ENCODE measurements at places on chromosomes 3 and 15.

- no peak for DNase-seq
Observed at GRCh38 chr3:141905129-141905528, 28.7 kb downstream of the ATP1B3 start.

DNA sequence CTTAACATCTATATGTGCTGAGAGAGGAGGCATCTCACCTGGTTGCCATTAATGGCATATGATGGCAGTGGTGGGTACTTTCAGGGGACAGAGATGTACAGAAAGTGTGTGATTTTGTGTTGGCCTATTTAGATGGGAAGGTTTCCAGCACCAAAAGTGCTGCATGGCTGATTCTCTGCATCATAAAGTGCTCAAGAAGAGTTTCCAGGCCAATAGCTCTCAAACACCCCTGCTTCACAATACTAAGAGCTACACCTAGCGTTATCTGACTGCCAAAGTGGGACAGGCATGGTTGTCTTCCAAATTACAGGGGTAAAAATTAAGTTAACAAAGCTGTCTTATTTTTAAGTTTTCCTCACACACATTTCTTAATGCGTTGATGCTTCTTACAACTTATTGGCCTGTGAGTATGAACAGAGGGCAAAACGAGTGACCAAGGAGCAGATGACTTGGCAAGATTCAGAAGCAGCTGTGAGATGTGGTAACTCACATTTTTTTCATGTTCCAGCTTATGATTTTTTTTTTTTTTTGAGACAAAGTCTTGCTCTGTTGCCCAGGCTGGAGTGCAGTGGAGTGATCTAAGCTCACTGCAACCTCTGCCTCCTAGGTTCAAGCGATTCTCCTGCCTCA lies 41.4 kb upstream of the VEPH1 start:
- DNase-seq, result no peak

- no peak for DNase-seq
Observed at GRCh38 chr15:66725464-66725785, 23.4 kb downstream of the SMAD6 start.

DNA sequence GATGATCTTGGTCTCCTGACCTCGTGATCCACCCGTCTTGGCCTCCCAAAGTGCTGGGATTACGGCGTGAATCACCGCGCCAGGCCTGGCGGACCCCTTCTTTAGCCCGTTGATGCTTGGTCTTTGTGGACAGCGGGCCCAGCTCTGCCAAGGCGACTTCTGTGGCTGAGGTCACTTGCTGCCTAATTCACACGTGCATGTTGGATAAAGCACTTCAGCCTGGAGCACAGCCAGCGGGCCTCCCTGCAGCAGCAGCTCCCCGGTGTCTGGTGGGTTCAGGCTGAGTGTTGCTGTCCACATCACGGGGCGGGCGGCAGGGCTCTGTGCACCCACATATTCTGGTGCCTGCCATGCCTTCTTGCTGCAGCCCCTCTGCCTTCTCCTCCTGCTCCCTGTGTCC lies 88.4 kb downstream of the DGKG start:
- no peak for DNase-seq

DNA sequence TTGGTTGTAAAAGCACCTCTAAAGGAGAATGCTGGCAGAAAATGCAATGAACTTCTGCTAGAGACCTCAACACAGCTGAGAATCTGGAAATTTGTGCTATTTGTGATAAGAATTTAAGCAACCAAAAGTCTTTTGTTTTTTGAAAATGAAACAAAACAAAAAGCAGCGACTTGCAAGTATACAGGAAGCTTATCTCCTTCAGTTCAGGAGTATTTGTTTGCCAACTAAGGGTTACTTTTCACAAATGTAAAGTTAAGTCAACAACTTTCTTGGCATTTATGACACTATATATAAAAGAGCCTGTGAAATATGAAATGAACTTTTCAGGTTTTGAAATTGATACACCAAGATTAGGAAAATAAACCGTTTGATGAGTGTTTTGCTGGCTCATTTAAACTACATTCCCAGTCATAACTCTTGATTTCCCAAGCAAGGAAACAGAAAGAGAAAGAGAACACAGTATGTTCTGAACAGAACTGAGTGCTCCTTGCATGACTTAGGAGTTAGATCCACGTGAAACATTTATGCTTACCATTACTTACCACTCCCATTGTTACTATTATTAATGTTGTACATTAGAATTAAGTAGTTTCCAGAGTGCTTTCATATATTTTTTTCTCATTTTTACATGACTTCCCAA lies 92.3 kb upstream of the COL8A1 start:
- no peak for DNase-seq

DNA sequence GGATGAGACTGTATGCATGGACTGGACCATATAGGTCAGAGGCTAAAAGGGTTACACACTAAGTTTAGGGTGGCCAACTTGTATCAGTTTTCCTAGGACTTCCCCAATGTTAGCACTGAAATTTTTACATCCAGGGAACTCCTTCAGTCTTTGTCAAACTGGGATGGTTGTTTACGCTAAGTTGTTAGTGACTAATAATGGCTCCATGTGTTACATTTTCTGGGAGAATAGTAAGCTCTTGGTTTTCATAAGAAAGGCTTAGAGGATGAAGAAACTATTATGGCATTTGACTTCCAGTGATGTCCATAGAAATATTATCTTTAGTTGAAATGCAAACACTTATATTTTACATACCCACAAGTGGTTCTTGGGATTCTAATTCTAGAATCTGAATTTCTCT lies 57.9 kb upstream of the ST3GAL6 start:
- no peak for DNase-seq

DNA sequence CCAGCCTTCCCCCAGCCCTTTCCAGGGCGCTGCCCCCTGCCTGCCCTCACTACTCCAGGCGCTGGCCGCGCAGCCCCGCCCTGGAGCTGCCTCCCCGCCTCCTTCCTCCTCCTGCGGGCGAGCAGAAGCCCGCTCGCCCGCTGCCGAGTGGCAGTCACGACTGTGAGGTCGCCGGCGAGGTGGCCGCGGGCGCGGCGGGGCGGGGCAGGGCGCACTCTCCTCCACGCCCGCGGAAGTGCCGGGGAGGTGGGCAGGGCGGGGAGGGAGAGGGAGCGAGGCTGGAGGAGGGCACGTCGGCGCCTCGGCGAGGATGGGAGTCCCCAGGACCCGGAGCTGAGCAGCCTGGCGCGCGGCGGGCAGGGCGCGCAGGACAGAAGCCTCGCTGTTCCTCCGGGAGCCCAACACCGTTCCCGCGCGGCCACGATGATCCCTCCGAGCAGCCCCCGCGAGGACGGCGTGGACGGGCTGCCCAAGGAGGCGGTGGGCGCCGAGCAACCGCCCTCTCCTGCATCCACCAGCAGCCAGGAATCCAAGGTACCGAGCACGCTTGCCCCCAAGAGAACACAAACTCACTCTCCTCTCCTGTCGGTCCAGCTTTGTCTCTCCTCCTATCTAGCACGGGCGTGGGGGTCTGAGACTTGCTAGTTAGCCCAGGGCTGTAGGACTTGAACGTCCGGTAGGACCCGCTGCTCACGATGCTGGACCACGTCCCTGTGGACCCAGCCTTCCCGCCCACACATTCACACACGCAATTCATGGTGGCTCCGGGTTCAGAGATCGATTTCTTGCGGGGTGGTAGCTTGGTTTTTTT lies at the start of gene STAC:
Gene STAC (plus strand): TSS at position 284 of the 811 bp plus-strand sequence. CDS start 140 bp downstream, at position 424.
- peak; percentile 31 for DNase-seq

GRCh38 chr3:31305340-31305739 lies 227.4 kb upstream of the STT3B start:
- peak; percentile 36 for DNase-seq

DNA sequence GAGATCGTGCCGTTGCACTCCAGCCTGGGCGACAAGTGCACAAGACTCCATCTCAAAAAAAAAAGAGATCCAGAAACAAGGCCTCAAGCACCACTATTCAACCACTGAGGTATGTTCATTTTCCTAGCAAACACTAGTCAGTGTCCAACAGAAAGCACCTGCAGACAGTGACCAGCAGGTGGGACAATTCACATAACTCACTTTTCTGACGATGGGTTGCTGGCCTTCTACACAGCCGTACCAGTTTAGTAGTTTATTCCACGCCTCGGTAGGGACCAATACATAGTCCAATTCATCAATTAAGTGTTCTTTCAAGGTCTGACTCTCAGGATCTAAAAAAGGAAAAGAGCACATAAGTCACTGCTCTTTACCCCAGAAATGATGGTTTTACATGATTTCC lies 12.4 kb downstream of the USP4 start:
- DNase-seq, result no peak

DNA sequence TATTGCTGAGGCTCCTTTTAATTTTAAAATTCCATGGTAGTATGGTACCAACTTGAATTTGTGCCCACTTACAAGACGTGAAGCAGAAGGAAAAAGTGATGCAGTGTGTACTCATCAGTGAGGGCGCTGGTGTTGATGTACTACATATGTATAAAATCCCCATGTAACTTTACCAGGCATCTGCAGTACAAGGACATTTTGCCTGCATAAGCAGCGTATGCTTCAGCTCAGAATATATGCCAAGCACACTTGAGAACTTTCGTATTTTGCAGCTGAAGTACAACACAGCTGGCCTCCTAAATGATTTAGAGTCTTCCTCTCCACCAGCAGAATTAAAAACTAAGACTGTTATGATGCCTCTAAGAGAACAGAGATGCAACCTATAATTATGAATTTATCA lies 108.9 kb downstream of the RYR3 start:
- DNase-seq, result no peak

Data from COR-L47 (cell line).